Left ventricle myocardium inferior (tissue), 1 donor: ENCODE measurements at places on chromosomes 11 and 22. TPM values are rescaled to one million over a fixed set of nuclear protein-coding genes. Genes with fewer than 3 reads are reported as not detected.

The KRTAP5-10 gene
- total RNA-seq: not detected

DNA sequence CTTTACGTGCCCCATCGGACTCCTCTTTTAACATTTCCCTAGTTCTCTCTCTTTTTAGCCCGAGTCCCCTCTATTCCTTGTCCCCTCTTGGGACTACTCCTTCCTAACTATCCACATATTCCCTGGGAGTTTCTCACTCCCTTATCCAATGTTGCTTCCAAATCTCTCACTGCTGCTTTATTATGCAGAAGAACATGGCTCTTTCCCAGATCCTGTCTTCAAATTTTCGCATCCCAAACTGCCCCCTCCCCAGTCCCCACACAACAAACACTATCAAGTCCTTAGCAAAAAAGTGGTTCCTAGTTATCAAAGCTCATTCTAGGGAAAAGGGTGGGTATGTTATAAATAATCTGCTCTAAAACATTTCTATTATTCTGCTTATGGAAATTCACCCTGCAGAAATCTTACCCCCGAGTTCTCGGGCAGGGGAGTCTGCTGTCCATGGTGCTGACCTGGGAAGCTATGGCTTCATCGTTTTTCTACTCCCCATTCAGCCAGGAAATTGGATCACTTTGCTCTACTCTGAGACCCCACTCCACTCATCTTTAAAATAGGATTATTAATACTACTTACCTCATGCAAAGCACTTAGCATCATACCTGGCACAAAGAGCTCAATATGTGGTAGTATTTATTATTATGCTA lies 393.5 kb downstream of the BUD13 start:
- no peak for DNase-seq
- H3K27me3 ChIP-seq: peaks cover 69% of the 10 kb centered on the region
- H3K4me1 ChIP-seq: no peaks in the 10 kb centered on the region
- no peaks in the 10 kb centered on the region for H3K36me3 ChIP-seq
- H3K27ac ChIP-seq: no peak overlapping the region
- no peak overlapping the region for H3K4me3 ChIP-seq

The ISX gene
- total RNA-seq: not detected

GRCh38 chr11:70521475-70522308 lies 123.4 kb downstream of the CTTN start:
- no peaks in the 10 kb centered on the region for H3K36me3 ChIP-seq
- DNase-seq: no peak
- peaks cover 5% of the 10 kb centered on the region for H3K4me1 ChIP-seq
- no peak overlapping the region for H3K4me3 ChIP-seq

GRCh38 chr22:27772081-27772983 lies 29.2 kb downstream of the MN1 start:
- DNase-seq: no peak
- no peak overlapping the region for H3K4me3 ChIP-seq
- H3K4me1 ChIP-seq: peaks cover 31% of the 10 kb centered on the region
- H3K27ac ChIP-seq: no peak overlapping the region
- no peaks in the 10 kb centered on the region for H3K27me3 ChIP-seq

The ARHGAP20 gene
- total RNA-seq: 0.16 TPM

The KBTBD3 gene
- total RNA-seq: 13.8 TPM

GRCh38 chr11:128559496-128560103 lies 27.8 kb downstream of the ETS1 start:
- H3K27ac ChIP-seq: no peak overlapping the region
- no peaks in the 10 kb centered on the region for H3K36me3 ChIP-seq
- peaks cover 37% of the 10 kb centered on the region for H3K4me1 ChIP-seq
- DNase-seq: no peak
- no peaks in the 10 kb centered on the region for H3K27me3 ChIP-seq
- no peak overlapping the region for H3K4me3 ChIP-seq

The OR52E8 gene
- total RNA-seq: not detected

The CASP5 gene
- not detected for total RNA-seq

- H3K27ac ChIP-seq: no peak overlapping the region
- no peaks in the 10 kb centered on the region for H3K27me3 ChIP-seq
- no peak overlapping the region for H3K4me3 ChIP-seq
- DNase-seq: no peak
- H3K36me3 ChIP-seq: no peaks in the 10 kb centered on the region
Measured at GRCh38 chr11:10743354-10744000, 7.6 kb upstream of the CTR9 start.

DNA sequence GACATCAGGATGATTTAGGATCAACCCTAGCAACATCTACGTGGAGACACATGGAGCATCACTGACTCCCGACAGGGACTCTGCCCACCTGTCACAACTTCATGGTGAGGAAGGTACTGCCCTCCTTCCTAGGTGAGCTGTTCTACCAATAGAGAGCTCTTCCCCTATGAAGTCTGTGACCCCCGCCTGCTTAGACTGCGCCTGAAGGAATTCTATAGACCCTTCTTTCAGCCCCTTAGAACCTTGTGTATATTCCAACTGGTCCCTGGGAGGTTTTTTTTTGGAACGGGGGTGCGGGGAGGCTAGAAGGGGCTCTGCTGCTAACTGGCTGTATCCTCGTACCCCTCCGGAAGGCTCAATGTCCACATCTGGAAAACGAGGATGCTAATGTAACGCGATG lies 566 bp downstream of the INTS4 start:
- H3K27ac ChIP-seq: peak overlapping the region; percentile 90
- no peaks in the 10 kb centered on the region for H3K27me3 ChIP-seq

The MUC6 gene
- not detected for total RNA-seq

DNA sequence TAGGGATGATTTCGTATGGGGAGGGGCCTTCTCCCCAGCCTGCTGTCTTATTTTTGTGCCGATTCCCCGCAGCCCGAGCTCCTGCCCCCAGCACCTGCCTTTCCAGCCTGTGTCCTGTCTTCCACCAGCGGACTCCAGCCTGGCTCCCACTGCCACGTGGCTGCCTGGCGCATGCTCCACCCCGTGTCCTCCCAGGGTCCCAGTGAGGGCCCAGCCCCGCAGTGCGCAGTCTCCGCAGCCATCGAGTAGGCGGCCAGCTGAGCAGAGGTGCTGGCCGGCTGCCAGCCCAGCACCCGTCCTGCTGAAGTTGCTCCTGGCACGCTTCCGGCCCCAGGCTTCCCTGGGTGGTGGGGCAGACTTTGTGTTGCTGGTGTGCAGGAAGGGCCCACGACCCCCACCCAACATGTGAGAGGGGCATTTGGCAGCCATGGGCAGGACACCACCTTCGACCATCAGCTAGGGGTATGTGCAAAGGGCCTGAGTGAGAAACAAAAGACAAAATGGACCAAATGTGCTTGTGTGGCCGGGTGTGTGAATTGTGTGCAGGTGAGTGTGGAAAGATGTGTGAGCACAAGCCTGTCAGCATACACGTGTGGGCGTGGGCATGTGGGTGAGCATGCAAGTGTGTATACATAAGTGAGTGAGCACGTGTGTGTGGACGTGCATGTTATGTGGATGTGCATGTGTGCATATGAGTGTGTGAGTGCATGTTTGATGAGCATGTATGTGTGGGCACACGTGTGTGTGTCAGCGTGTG lies 55.9 kb downstream of the RTN4R start:
- peak overlapping the region; percentile 41 for H3K4me3 ChIP-seq
- peaks cover 29% of the 10 kb centered on the region for H3K4me1 ChIP-seq
- H3K27ac ChIP-seq: no peak overlapping the region
- no peaks in the 10 kb centered on the region for H3K36me3 ChIP-seq
- H3K27me3 ChIP-seq: no peaks in the 10 kb centered on the region

The OR10A2 gene
- not detected for total RNA-seq

The PRDM10 gene
- total RNA-seq: 5.4 TPM

The TRPM5 gene
- total RNA-seq: not detected

DNA sequence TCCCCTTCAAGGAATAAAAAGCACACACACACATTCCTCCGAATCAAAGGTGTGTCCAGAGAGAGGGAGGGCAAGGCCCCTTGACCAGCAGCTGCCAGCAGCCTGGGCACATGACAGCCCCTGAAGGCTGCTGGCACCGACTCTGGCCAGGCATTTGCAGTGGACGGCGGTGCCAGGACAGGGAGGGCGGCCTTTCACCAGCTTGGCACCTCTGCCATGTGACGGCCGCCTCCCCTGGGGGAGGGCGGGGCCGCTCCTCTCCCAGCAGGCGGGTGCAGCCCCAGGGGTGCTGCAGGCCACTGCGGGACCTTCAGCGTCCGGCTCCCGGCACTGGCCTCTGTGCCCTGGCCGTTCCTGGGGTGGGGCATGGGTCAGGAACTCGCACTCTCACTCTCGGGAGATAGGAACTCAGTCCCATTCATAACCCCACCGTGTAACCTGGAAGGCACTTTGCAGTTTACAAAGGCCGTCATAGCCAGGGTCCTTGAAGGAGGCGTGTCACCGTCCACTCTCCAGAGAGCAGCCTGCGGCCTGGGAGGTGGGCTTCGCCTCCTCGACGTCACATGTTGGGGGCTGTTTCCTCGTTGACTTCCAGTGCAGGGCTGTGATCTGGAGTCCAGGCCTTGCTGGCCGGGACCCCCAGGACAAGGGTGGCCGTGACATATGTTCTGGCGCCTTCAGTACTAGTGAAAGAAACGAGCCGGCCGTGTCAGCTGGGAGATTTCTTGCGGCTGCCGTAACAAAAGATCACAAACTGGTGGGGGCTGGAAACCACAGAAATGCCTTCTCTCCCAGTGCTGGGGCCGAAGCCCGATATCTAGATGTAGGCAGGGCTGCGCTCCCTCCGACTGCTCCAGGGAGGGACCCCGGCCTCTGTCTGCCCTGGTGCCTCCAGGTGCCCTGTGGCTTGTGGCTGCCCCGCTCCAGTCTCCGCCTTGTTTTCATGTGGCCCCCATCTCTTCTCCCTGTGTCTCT lies 39.9 kb upstream of the SMIM38 start:
- H3K4me3 ChIP-seq: no peak overlapping the region
- no peaks in the 10 kb centered on the region for H3K27me3 ChIP-seq
- H3K4me1 ChIP-seq: peaks cover 23% of the 10 kb centered on the region

DNA sequence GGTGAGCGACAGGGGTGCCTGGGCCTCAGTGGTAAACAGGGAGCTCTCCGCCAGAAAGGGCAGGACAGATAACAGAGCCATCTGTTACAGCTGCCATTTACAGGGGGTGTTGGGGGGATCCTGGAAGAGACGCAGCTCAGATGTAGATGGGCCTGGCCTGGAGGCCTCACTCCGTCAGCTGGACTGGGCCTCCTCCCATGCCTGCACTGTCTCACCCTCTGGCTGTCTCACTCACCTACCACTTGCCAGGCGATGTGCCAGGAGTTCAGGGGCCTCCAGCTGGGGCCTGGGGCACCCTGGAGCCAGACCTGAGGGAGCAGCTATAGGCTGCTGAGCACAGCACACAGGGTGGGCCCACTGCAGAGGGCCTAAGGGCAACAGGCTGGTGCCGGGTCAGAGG lies 16.3 kb upstream of the SUSD2 start:
- H3K4me3 ChIP-seq: no peak overlapping the region
- H3K27ac ChIP-seq: peak overlapping the region; percentile 91
- H3K4me1 ChIP-seq: peaks cover 75% of the 10 kb centered on the region
- peaks cover 52% of the 10 kb centered on the region for H3K36me3 ChIP-seq
- peak; percentile 60 for DNase-seq

The TSSK2 gene
- not detected for total RNA-seq

The CSF2RB gene
- 2.8 TPM for total RNA-seq

The NUP160 gene
- total RNA-seq: 12.8 TPM

DNA sequence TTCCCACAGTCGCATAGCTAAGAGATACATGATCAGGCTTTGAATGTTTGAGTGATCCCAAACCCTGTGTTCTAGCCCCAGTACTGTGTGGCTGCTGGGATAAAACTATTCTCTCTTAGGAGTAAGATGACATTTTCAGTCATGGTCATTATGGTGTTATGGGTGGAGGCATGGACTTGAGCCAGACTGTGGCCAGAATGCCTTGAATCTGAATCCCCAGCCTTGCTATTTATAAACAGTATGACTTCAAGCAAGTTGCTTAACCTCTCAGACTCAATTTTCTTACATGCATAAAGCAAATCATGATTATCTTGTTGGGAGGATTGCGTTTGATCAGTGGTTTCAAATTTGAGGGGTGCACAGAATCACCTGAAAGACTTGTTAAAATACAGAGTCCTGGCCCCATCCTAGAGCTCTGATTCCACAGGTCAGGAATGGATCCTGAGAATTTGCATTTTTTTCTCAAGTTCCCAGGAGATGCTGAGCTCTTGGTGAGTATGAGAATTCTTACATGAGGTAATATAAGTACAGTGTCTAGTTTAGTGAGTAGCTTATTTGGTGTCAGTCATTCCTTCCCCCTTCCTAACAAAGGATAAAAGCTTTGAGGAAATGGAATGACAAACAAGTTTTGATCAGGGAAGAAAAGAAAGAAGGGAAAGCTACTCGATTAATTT lies 571.7 kb downstream of the METTL15 start:
- H3K4me3 ChIP-seq: no peak overlapping the region
- H3K4me1 ChIP-seq: no peaks in the 10 kb centered on the region
- no peak for DNase-seq
- no peaks in the 10 kb centered on the region for H3K36me3 ChIP-seq

DNA sequence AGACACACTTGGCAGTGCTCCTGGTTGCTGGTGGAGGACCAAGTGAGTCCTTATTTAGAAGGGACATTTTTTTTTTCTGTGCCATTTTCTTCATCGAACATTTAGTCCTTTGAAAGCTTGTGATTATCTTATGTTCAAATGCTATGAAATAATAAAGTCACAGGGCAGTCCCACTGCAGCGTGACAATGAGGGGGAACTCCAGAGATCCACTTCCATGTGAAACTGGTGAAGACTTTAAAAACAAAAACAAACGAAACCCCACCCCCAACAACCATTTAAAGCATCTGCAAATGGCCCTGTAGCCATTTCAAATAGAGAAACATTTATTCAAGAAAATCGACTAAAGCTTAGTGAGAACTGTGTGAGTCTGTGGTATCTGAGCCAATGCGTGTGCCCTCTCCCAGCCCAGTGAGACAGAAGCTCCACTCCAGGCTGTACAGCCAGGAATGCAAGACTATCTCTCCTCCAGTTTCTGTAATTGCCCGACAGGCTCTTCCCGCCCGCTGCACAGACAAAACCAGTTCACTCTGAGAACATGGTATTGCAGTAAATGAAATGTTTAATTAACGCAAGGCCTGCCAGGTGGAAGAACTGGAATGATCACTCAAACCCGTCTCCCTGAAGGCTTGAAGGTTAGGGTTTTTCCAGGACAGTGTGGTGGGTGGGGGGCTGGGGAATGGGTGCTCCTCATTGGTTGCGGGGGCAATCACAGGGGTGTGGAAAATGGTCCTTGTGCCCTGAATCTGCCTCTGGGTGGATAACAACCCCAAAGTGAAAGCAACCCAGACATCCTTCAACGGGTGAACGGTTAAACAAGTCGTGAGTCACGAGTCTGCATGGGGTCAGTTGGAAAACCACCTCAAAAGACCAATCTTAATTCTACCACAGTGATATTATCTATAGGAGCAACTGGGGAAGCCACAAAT lies 8.4 kb downstream of the KRTAP5-6 start:
- H3K4me1 ChIP-seq: no peaks in the 10 kb centered on the region
- H3K36me3 ChIP-seq: no peaks in the 10 kb centered on the region
- H3K27me3 ChIP-seq: peaks cover 9% of the 10 kb centered on the region
- no peak overlapping the region for H3K4me3 ChIP-seq
- DNase-seq: no peak
- no peak overlapping the region for H3K27ac ChIP-seq

DNA sequence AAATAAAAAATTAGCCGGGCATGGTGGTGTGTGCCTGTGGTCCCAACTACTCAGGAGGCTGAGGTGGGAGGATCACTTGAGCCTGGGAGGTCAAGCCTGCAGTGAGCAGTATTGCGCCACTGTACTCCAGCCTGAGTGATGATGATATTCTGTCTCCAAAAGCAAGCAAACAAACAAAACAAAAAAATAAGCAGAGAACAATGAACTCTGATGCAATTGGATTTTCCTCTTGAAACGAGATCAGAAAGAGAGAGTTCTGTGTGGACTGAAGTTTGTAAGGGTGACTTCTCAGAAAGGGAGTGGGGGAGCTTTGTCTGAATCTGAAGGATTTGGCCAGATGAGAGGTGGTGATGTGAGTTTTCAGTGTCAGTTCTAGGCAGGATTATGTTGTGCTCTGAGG lies 6.0 kb upstream of the TMEM123 start:
- no peaks in the 10 kb centered on the region for H3K27me3 ChIP-seq
- no peaks in the 10 kb centered on the region for H3K36me3 ChIP-seq
- DNase-seq: no peak

The PPM1F gene
- total RNA-seq: 17.5 TPM
